ENCODE measurements at places on chromosomes 4 and X. TPM values are rescaled to one million over a fixed set of nuclear protein-coding genes. Genes with fewer than 3 reads are reported as not detected.

The HSFX4 gene
- total RNA-seq, result not detected

The UGT2B11 gene
- not detected for total RNA-seq

The EREG gene
- under 0.01 TPM for total RNA-seq

The TEX11 gene
- total RNA-seq, result not detected

The EVC2 gene
- 2.5 TPM for total RNA-seq

The POLN gene
- total RNA-seq, result 1.2 TPM

The KCTD8 gene
- total RNA-seq, result 3.3 TPM

The ACE2 gene
- not detected for total RNA-seq

The ARSD gene
- 17.5 TPM for total RNA-seq

The PCSK1N gene
- total RNA-seq, result not detected

The ARX gene
- total RNA-seq, result not detected

The BCAP31 gene
- total RNA-seq, result 218 TPM

The EPHA5 gene
- total RNA-seq, result not detected

The CT45A2 gene
- total RNA-seq, result not detected

The SPATA4 gene
- not detected for total RNA-seq

The CDX4 gene
- total RNA-seq, result not detected

The USP17L28 gene
- not detected for total RNA-seq

The TCEANC gene
- 0.40 TPM for total RNA-seq

The RNF128 gene
- not detected for total RNA-seq

The ZFP42 gene
- 1.7 TPM for total RNA-seq

The PLK4 gene
- 16.3 TPM for total RNA-seq

The MID1 gene
- total RNA-seq, result 12.7 TPM

The USP53 gene
- 15.0 TPM for total RNA-seq

The GPR119 gene
- not detected for total RNA-seq

The TACR3 gene
- total RNA-seq, result not detected

The PCYT1B gene
- total RNA-seq, result not detected

The GABRA4 gene
- total RNA-seq, result not detected

The PHEX gene
- 0.40 TPM for total RNA-seq

The CCDC149 gene
- total RNA-seq, result 3.9 TPM

The DDX53 gene
- not detected for total RNA-seq

The EFHC2 gene
- total RNA-seq, result not detected

The TLR2 gene
- 13.8 TPM for total RNA-seq

The GIMD1 gene
- total RNA-seq, result not detected

The DLG3 gene
- 0.84 TPM for total RNA-seq

The EDA2R gene
- 1.9 TPM for total RNA-seq

The NSUN7 gene
- 0.87 TPM for total RNA-seq

The PCDH11X gene
- not detected for total RNA-seq
